Sciatic nerve (tissue), 2 donors: ENCODE measurements at places on chromosomes 12 and 14. TPM values are rescaled to one million over a fixed set of nuclear protein-coding genes. Genes with fewer than 3 reads are reported as not detected.

GRCh38 chr12:114820796-114821195, 136.8 kb upstream of the TBX3 start:
- DNase-seq: no peak

GRCh38 chr14:56580221-56580711, 668 bp downstream of the TMEM260 start:
- no peak for DNase-seq

DNA sequence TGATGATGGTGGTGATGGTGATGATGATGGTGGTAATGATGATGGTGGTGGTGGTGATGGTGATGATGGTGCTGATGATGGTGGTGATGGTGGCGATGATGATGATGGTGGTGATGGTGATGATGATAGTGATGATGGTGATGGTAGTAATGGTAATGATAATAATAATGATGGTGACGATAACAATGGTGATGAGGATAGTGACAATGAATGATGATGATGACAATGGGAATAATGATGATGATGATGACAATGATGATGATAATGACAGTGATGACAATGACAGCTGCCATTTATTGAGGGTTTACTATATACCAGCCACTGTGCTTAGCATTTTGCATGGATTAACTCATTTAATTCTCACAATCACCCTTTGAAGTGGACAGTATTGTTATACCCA, 94.6 kb downstream of the SRRM4 start:
- DNase-seq: no peak

DNA sequence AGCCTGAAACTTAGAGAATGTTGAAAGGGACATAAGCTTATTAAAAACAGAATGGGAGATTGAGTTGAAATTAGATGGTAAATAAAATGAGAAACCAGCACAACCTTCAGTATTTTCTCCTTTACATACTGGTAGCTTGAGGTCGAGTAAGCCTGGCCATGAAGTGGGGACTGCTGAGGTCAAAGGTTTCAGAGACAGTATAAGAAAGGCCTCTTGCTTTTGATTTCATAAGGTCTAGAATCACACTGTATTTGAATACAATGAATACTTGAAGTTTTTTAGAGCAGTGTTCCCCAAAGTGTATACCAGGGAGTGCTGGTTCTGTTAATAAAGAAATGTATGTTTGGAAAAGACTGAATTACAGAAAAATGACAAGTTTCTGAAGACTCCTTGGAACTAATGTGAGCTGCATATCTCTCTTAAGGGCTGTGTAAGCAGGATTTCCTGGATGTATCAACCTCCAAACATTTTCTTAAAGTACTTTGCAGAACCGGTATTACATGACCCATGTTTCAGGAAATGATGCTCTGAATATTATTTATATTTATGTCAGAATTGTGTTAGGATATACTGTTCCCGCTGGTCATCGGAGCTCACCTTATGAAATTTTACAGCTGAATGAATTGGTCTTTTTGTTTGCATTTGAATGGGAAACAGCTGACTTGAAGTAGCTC, 85.0 kb downstream of the AKAP6 start:
- DNase-seq: no peak

DNA sequence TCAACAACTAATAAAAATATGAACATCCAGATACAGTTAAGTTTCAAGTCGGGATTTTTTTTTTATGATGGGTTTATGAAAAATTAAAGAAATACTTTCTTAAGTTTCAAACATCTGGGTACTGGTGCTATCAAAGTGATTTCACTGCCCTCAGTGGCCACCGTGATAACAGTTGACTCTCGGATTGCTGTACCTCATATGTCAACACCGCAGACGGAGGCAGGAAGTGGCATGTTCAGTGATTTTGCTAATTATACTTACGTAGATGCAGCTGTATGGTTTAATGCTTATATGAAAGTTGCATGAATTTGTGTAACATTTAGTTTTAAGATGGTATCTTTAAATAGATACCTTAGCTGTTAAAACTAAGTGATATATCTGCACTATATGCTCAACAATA, 20.8 kb upstream of the FBLN5 start:
- no peak for DNase-seq

DNA sequence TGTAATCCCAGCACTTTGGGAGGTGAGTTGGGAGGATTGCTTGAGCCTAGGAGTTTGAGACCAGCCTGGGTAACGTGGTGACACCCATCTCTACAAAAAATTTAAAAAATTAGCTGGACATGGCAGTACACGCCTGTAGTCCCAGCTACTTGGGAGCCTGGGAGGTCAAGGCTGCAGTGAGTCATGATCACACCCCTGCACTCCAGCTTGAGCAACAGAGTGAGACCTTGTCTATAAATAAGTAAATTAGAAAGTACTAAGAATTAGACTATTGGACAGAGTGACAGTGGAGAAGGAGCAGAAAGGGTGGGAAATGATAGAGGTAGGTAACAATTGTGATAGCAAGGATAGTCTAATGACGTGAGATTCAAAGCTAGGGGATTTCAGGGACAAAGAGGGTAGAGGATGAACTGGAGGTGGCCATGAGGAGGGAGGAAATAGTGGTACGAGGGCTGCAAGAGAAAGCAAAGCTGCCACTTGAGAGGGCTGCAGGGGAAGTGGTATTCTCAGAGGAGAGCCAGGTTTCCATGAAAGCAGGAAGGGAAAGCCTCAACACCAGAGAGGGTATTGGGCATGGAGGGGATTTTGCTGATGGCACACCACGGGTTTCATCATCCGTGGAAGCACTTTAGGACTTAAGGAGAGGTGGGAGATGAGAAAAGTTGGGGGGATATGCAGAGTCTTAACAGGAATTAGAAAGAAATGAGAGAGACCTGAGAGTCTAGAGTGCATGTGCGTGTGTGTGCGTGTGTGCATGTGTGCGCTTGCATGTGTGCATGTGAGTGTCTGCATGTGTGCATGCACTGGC, 85.6 kb downstream of the SYNE2 start:
- no peak for DNase-seq

DNA sequence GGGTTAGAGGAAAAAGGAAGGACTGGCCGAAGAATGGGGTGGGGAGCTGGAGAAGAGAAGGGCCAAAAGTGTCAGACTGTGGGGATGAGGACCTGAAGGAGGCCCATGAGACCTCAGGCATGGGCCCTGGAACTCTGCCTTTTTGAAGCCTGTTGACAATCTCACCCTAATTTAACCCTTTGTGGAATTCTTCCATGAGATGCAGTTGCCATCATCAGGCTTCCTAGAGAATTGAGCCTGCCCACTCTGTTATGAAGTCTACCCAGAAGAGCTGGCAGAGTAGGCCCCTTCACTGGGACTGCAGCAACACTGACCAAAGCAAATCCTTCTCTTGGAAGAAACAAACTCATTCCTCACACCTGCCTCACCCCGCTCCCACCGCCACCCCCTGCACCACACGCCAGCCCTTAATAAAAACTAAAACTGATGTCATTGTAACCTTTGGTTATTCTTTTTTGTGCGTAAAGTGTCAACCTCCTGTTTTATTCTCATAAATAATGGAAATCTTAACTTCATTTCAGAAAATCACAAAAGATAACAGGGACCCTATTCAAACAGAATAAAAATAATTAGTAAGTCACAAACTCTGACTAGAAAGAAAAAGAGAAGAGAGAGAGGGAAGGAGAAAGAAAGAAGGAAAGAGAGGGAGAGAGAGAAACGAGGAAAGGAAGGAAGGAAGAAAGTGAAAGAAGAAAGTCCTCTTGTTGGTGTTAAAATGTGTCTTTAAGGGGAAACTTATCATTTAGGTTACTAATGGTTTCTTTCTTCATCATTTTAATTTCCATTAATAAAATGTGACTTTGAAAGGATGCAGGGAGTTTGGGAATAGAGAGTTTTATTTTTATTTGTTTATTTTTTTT, 61.3 kb downstream of the CRADD start:
- no peak for DNase-seq

DNA sequence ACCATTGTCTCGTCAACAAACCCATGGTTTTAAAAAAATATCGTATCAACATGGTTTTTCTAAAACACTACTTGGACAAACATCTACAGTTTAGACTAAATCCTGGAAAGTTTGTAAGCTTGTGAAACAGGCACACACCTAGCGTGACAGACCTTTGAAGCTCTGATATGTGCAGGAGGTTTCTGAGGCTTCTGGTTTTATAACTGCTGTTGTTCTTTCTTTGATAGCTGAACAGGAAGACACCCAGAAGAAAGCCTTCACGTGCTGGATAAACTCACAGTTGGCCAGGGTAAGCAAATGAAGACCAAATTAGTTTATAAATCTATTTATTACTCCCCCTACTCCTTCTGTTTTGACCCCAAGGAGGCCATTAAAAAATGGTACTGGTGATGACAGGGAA, 87.6 kb downstream of the SYNE2 start:
- no peak for DNase-seq

DNA sequence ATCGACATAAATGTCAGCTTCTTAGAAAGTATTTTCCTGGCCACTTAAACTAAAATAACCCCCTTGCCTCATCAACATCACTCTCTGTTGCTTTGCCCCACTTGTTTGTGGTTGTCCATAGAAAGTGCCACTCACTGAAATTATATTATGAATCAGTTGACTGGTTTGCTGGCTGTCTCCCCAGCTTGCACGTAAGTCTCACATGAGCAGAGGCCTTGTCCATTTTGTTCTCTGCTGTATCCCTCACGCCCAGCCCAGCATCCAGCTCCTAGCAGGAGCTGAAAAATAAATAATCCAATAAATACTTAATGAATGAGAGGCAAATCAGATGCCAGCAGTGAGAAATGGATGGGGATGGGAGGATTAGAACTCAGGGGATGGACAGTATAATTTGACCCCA, 159.3 kb downstream of the KSR2 start:
- DNase-seq: no peak

GRCh38 chr14:68626386-68626785, 166.5 kb downstream of the ZFP36L1 start:
- no peak for DNase-seq

DNA sequence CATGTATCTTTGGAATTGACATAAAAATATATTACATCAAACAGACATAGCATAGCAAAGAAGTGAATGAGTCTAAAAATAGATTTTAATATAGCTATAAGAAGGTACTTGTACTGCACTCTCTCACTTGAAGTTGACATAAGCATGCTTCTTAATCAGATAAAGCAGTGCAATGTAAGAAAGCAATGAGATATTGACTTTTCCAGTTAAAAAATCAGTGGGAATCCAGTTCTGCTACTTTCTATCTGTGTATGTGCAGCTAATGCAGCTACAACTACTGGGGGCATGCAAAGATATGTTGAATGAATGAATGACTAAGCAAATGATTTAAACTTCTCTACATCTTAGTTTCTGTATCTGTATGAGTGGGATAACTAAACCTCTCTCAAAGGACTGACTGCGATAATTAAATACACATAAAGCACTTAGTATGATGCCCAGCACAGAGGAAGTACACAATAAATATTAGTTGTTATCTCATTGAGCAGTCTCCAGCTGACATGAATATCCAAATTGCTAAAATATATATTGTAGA, 10.3 kb downstream of the WASHC3 start:
- no peak for DNase-seq

The SLCO1B1 gene
- total RNA-seq: not detected

The SPTB gene
- total RNA-seq: 14.8 TPM

The DPPA3 gene
- not detected for total RNA-seq

The NEK9 gene
- total RNA-seq: 111 TPM

The BCDIN3D gene
- total RNA-seq: 3.9 TPM

The GDF3 gene
- 1.3 TPM for total RNA-seq

The CACNA2D4 gene
- total RNA-seq: 5.9 TPM

The CLEC4E gene
- 2.6 TPM for total RNA-seq
